ENCODE measurements at places on chromosomes 6 and 20. TPM values are rescaled to one million over a fixed set of nuclear protein-coding genes. Genes with fewer than 3 reads are reported as not detected.

DNA sequence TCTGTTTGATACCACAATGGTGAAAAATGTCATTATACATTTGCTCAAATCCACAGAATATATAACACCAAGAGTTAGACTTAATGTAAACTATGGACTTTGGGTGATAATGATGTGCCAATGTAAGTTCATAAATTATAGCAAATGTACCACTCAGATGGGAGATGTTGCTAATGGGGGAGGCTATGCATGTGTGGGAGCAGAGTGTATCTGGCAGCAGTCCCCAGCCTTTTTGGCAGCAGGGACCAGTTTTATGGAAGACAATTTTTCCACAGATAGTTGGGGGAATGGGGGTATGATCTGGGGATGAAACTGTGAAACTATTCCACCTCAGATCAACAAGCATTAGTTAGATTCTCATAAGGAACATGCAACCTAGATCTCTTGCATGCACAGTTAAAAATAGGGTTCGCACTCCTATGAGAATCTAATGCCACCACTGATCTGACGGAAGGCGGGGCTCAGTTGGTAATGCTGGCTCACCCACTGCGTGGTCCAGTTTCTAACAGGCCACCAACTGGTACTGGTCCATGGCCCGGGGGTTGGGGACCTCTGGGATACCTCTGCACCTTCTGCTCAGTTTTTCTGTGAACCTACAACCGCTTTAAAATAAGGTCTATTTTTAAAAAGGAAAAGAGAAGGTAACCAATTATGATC is 8.0 kb downstream of the HLA-DQA1 start:
- no peak for DNase-seq

GRCh38 chr6:6696867-6697531 is 108.5 kb downstream of the LY86 start:
- DNase-seq: peak; percentile 83

- DNase-seq: no peak
Measured at GRCh38 chr6:159456349-159456748, 236.7 kb downstream of the SOD2 start.

GRCh38 chr6:43032326-43032725 is 10.9 kb downstream of the RRP36 start:
- DNase-seq: no peak

DNA sequence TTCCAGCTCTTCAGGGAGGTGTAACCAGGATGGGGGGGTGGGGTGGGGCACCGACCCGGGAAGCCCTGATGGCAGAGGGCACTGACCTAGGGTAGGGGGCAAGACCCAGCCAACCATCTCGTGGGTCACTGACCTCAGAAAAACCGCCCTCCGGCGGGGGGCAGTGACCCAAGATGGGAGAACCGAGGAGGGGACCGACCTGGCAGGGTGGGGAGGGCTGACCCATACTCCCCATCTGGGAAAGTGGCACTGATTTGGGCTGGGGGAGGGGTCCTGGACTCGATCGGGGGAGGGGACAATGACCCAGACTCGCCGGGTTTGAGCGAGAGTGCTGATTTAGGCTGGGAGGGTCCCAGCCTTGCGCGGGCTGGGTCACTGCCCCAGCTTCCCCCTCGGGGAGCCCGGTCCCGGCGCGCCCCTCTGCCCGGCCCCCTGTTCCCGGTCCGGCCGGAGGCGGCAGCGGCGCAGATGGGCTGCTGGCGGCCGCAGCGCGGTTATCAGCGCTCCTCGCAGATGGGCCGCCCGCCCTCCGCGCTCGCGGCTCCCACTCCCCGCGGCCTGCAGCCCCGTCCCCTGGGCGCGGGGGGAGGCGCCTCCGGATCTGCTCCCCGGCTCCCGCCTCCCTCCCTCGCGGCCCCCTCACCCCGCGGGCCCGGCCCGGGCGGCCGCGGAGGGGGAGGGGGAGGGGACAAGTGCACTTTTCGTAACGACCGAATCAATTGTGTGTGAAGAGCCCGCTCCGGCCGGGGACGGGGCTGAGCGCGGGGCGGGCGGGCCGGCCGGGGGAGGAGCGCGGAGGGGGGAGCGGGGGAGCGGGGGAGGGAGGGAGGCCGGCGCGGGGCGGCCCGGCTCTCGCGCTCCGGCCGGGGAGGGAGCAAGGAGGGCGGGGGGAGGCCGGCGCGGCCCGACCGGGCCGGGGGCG is 2.2 kb downstream of the NOL4L start:
- DNase-seq: peak; percentile 42

- DNase-seq: no peak
Measured at GRCh38 chr6:17200395-17200794, 80.8 kb upstream of the RBM24 start.

- DNase-seq: no peak
Measured at GRCh38 chr20:49691818-49692568, 21.7 kb downstream of the B4GALT5 start.

DNA sequence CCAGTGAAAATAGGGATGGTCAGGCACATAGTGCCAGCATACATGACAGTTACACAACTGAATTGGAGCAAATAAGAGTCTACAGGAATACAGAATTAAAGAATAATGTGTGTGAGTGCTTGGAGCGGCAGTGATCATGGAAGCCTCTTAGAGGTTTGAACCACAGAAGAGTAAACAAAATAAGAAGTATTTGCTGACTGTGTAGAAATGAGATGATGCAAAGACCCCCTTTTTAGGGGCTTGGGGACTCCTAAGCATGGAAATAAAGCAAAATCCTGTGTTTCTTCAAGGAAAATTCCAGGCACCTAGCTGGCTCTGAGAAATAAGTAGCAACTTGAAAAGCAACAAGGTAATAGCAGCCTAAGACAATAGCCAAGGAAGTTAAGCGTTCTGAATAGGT is 6.8 kb downstream of the OR2H2 start:
- DNase-seq: no peak

DNA sequence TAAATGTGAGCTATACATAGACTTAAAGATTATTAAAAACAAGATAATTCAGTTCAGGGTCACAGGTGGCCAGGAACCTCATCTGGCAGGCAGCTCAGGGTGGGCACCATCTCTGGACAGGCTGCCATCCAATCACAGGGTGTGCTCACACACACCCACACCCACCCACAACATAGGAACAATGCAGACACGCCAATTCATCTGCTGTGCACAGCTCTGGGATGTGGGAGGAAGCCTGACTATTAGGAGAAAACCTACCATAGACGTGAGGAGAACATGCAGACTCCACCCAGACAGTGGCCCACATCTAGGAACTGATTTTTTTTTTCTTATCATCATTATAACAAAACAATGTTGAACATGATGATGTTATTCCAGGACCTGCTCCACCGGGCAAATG is 286.7 kb downstream of the PRL start:
- DNase-seq: no peak

- no peak for DNase-seq
Measured at GRCh38 chr6:152265651-152266050, 371.5 kb downstream of the SYNE1 start.

DNA sequence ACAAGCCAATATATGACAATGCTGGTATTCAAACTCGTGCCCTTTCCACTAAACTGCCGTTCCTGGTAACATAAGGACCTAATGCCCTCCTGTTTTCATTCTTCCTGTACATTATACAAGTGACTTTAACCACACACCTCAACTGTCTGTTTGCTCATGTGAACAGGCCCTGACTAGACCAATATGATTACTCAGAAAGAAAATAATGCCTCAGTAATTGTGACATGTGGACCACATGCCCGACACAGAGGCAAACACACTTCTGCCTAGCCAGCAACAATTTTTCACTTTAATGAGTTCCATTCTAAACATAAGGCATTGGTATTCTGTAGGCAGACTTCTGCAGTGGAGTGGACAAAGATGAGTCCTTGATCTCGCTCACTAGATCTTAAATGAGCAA is 30.0 kb downstream of the SLC22A16 start:
- DNase-seq: no peak

DNA sequence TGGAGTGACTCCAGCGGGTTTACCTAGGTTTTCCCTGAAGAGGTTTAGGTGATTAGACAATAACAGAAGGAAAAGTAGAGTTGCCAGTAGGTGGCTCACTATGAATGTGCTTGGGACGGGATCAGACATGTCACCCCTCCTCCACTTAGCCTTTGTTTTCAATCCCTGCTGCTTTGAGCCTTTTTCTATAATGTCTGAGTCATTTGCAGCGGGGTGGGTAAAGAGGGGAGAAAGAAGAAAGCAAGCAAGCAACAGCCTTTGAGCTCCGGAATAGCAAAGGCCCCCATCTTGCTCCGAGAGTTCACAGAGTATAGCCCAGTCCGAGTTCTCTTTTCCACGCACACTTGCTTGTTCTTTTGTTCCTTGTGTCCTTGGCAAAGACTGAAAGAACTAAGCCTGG is 129.1 kb downstream of the PACRG start:
- no peak for DNase-seq

DNA sequence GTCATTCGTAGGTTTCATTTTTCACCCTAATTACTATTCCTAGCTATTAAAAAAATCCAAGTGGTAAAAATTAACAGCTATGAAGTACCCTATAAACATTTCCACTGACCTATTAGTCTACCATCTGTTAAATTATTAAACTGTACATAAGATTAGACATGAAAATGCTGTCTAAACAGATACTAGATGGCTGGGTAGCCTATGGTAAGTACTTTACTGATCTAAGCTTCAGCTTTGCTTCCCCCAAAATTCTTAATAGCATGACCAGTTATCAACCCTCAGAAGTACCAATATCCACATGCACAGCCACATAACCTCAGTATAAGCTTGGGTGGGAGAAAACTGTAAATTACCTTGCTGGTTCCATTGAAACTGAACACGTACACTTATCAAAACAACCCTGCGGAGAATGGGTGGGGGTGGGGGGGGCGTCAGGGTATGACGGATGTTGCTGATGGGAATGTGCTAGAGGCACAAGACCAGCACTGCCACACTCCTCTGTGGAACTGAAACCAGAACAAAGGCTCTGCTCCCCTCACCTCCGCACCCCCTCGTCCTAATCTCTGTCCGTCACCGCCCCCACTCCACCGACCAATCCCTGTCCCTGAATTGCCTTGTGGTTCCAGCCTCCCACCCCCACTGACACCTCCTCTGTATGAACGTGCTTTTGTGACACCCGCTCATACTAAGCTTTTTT is 45.3 kb downstream of the B4GALT5 start:
- no peak for DNase-seq

GRCh38 chr6:12010635-12011275 is 1.4 kb upstream of the HIVEP1 start:
- DNase-seq: peak; percentile 83

- DNase-seq: no peak
Measured at GRCh38 chr6:154885214-154885613, 109.9 kb upstream of the TIAM2 start.

- peak; percentile 93 for DNase-seq
Measured at GRCh38 chr20:58308680-58309527, 611 bp upstream of the RAB22A start.

GRCh38 chr20:45037050-45037449 is 63.9 kb downstream of the KCNS1 start:
- no peak for DNase-seq

DNA sequence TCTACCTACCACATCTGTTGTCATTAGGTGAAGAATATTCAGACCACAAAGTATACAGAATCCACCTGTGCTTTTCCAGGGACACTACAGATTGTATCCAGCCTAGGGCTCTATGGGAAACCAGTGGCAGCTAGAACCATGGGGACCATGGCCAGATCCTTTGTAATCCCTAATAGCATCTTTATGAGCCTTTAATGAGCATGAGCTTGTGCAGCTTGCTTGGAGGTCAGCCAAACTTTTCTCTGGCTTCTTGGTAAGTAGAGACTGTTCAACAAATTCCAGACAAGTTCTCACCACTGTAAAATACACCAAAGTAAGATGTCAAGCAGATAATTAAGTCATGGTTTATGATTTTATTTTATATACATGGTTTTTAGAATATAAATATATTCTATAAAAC is 301.6 kb upstream of the ADGRB3 start:
- DNase-seq: peak; percentile 7

- peak; percentile 19 for DNase-seq
Measured at GRCh38 chr20:58634521-58635278, 16.4 kb upstream of the STX16 start.

DNA sequence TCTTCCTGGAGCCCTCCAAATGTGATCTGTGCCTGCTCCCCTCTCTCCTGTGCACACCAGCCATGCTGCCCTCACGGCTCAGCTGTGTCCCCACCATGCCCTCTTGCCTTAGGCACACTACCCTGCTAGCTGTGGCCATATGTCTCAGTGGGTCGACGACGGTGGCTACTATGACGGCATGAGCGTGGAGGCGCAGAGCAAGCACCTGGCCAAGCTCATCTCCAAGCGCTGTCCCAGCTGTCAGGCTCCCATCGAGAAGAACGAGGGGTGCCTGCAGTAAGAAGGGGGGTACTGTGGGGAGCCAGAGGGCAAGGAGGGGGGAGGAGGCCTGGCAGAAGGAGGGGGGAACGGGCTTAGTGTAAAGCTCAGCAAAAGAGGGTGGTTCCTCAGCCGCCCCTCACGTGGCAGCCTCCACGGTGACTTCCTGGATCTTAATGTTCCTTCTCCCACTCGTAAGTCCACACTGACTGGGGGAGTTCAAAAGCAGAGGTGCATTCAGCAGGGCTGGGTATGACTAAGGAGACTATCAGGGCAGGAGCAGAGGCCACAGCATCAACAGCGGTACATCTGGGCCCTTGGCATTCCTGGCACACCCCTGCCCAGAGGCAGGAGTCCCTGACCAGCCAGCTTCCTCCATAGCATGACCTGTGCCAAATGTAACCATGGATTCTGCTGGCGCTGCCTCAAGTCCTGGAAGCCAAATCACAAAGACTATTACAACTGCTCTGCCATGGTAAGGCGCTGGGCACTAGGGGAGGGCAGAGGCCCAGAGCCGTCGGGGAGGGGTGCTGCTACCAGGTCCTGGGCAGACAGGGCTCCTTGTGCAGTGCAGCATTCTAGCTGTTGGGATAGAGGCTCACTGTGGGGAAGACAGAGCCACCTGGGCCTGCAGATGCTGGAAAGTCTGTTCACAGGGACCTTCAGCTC is 8.0 kb downstream of the DNPH1 start:
- DNase-seq: no peak

DNA sequence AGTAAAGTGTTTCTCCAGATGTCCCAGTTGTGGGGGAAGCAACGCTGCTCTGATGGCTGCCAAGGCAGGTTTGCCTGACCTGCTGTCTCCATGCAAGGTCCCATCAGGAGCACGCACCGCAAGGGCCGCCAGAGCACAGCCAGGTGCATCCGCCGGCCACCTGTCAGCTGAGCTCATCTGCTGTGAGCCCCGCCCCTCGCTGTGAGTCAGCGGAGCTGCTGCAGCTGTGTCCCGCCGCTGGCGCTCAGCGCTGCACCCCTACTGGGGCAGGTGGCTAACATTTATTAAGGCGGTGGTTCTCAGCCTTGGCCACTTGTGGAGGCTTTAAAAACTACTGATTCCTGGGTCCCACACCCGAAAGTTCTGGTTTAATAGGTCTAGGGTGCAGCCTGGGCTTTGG is 225.7 kb downstream of the UST start:
- no peak for DNase-seq

Gene CALHM4
- polyA plus RNA-seq: not detected

Gene EZR
- polyA plus RNA-seq: 150 TPM

Gene C6orf58
- polyA plus RNA-seq: 2.4 TPM

Gene SALL4
- polyA plus RNA-seq: 17.7 TPM

Gene PPP1R3G
- polyA plus RNA-seq: 1.0 TPM

Gene TP53TG5
- 1.6 TPM for polyA plus RNA-seq

Gene OR2J3
- not detected for polyA plus RNA-seq

Gene SLC2A10
- 23.9 TPM for polyA plus RNA-seq
